ENCODE measurements at places on chromosomes 1 and 21. TPM values are rescaled to one million over a fixed set of nuclear protein-coding genes. Genes with fewer than 3 reads are reported as not detected.

GRCh38 chr1:167638064-167638463, 8.0 kb downstream of the RCSD1 start:
- H3K27ac ChIP-seq, result no peak overlapping the region
- DNase-seq, result no peak
- H3K4me1 ChIP-seq, result no peaks in the 10 kb centered on the region
- H3K36me3 ChIP-seq, result no peaks in the 10 kb centered on the region
- peaks cover 9% of the 10 kb centered on the region for H3K27me3 ChIP-seq

DNA sequence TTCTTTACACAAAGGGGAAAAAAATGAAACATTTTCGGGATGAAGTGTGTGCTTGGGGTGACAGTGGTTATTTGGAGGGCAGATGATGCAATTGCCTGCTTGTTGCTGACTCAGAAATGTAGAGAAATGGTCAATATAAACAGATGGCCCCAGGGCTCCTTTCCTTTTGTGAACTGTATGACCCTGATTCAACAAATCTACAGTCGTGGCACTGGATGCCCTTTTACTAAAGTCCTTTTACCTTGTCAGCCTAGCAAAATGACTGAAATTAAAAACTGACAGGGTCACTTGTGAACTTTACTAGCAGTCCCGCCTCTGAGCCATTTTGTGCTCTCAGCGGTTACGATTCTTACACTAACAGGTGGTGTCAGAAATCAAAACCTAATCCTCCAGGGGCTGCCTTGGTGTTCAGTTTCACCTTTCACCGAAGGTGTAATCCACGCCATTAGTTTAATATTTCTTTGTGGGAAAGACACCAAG, 49.8 kb downstream of the GREM2 start:
- H3K27ac ChIP-seq, result no peak overlapping the region
- DNase-seq, result no peak
- no peaks in the 10 kb centered on the region for H3K36me3 ChIP-seq
- no peaks in the 10 kb centered on the region for H3K4me1 ChIP-seq

- no peak for DNase-seq
- H3K27ac ChIP-seq, result no peak overlapping the region
- no peaks in the 10 kb centered on the region for H3K36me3 ChIP-seq
- no peaks in the 10 kb centered on the region for H3K4me1 ChIP-seq
Measured at GRCh38 chr1:234997201-234997895, 131.3 kb downstream of the TOMM20 start.

GRCh38 chr1:10033359-10033845, 644 bp downstream of the UBE4B start:
- no peaks in the 10 kb centered on the region for H3K36me3 ChIP-seq
- H3K4me1 ChIP-seq, result no peaks in the 10 kb centered on the region
- H3K27ac ChIP-seq, result peak overlapping the region; percentile 89
- no peak for DNase-seq
- H3K4me3 ChIP-seq, result peak overlapping the region; percentile 99

DNA sequence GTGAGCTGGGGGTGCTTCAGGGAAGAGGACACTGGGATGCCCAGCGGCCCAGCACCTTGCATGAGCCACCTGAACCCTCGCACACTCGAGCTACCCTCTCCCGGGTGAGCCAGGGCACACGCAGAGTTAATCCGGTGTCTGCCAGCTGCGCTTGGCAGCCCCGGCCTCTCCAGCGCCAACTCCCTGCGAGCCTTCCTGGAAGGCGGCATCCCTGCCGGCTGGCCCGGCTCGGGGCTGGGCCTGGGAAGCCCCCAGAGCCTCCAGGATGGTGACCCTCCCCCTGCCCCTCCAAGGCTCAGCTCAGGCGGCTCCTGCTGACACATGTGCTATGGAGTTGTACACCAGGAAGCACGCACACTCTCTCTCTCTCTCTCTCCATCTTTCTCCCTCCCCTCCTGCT, 48.7 kb downstream of the RAP1GAP start:
- no peaks in the 10 kb centered on the region for H3K36me3 ChIP-seq
- DNase-seq, result no peak
- H3K27ac ChIP-seq, result no peak overlapping the region
- H3K4me1 ChIP-seq, result no peaks in the 10 kb centered on the region
- H3K4me3 ChIP-seq, result no peak overlapping the region

- H3K27ac ChIP-seq, result no peak overlapping the region
- no peaks in the 10 kb centered on the region for H3K27me3 ChIP-seq
- H3K36me3 ChIP-seq, result no peaks in the 10 kb centered on the region
- no peak overlapping the region for H3K4me3 ChIP-seq
- no peaks in the 10 kb centered on the region for H3K4me1 ChIP-seq
- DNase-seq, result no peak
Measured at GRCh38 chr1:97334454-97334853, 586.4 kb downstream of the DPYD start.

- no peak for DNase-seq
- no peaks in the 10 kb centered on the region for H3K27me3 ChIP-seq
- H3K4me3 ChIP-seq, result no peak overlapping the region
- no peaks in the 10 kb centered on the region for H3K4me1 ChIP-seq
Measured at GRCh38 chr1:215114154-215114933, 31.8 kb downstream of the KCNK2 start.

DNA sequence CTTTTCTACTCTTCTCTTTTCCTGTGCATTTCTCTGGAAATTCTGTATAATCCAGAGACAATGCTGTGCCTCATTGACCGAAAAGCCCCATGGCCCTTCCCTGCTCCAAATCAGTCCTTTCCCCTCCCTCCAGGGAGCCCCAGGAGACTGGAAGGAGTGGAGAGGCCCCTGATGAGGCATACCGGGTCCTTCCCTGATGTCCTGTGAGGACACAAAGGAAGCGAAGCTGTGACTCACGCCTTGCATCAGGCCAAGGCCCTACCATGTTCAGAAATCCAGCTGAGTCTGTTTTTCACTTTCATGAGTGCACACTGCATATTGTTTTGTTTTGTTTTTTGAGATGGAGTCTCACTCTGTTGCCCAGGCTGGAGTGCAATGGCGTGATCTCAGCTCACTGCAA, 38.7 kb upstream of the BECN2 start:
- no peak overlapping the region for H3K4me3 ChIP-seq
- H3K27ac ChIP-seq, result no peak overlapping the region
- DNase-seq, result no peak
- H3K4me1 ChIP-seq, result no peaks in the 10 kb centered on the region

DNA sequence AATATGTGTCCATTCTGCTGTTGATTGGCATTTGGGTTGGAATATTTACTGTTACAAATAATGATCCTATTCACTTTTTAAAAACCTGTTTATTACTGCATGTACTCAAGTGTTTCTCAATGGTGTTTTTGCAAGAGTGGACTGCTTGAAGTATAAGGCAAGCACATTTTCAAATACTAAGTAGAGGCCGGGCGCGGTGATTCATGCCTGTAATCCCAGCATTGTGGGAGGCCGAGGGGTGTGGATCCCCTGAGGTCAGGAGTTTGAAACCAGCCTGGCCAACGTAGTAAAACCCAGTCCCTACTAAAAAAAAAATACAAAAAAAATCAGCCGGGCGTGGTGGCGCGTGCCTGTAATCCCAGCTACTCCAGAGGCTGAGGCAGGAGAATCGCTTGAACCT, 276.9 kb upstream of the ADGRL4 start:
- H3K4me1 ChIP-seq, result no peaks in the 10 kb centered on the region
- no peak overlapping the region for H3K4me3 ChIP-seq
- no peak for DNase-seq

GRCh38 chr21:16770266-16770665, 742.6 kb upstream of the CXADR start:
- no peaks in the 10 kb centered on the region for H3K36me3 ChIP-seq
- no peak for DNase-seq
- H3K4me1 ChIP-seq, result no peaks in the 10 kb centered on the region
- no peak overlapping the region for H3K4me3 ChIP-seq
- H3K27me3 ChIP-seq, result no peaks in the 10 kb centered on the region
- no peak overlapping the region for H3K27ac ChIP-seq

- H3K36me3 ChIP-seq, result peaks cover 2% of the 10 kb centered on the region
- peak within 1 kb of the TSS; percentile 92 for H3K4me3 ChIP-seq
- peaks cover 6% of the 10 kb centered on the region for H3K4me1 ChIP-seq
- H3K27me3 ChIP-seq, result no peaks in the 10 kb centered on the region
- DNase-seq, result no peak
Measured at GRCh38 chr1:155002464-155003226, at the start of gene ZBTB7B. Gene ZBTB7B, plus strand, starts transcription at chr1:155002802. Its CDS starts 11,859 bp downstream, at chr1:155014661.

DNA sequence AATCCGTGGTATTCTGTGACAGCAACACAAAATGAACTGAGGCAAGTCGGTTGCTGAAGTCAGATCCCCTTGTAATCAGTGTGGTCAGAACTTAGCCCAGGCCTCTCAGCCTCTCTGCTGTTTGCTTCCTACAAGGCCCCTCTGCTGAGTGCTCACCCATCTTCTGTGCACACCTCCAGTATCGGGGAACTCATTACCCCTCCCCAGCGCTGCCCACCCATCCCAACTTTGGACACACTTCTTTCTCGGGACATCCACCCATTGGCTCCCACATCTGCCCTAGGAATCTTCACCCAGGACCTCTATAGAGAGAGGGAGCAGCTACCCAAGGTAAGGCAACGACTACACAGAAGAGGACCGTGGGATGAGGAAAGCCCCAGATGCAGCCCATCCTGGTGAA, 217.5 kb downstream of the MATN1 start:
- H3K4me1 ChIP-seq, result no peaks in the 10 kb centered on the region
- H3K4me3 ChIP-seq, result no peak overlapping the region
- H3K27ac ChIP-seq, result no peak overlapping the region
- H3K36me3 ChIP-seq, result no peaks in the 10 kb centered on the region
- DNase-seq, result no peak

DNA sequence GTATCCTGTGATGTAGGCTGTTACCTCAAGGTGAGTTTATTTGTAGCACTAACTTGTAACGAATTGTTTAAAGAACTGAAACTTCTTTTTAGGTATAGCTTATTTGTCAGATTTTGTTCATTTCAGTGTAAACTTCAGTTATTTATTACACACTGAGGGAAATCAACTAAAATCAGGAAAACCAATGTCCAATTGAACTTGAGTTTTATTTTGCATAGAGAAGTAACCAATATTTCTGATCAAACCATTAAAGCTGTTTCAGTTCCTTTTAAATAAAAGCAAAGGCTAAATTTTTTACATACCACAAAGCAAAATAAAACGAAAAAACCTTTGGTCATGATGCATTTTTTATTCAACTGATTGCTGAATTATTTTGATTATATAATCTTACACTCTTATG, 103.6 kb downstream of the CAMTA1 start:
- H3K36me3 ChIP-seq, result no peaks in the 10 kb centered on the region
- H3K4me1 ChIP-seq, result no peaks in the 10 kb centered on the region
- H3K27me3 ChIP-seq, result no peaks in the 10 kb centered on the region
- DNase-seq, result no peak
- H3K27ac ChIP-seq, result no peak overlapping the region
- no peak overlapping the region for H3K4me3 ChIP-seq

GRCh38 chr1:113768916-113769600, 9.8 kb upstream of the PHTF1 start:
- H3K4me1 ChIP-seq, result peaks cover 2% of the 10 kb centered on the region
- DNase-seq, result no peak
- peaks cover 6% of the 10 kb centered on the region for H3K36me3 ChIP-seq

DNA sequence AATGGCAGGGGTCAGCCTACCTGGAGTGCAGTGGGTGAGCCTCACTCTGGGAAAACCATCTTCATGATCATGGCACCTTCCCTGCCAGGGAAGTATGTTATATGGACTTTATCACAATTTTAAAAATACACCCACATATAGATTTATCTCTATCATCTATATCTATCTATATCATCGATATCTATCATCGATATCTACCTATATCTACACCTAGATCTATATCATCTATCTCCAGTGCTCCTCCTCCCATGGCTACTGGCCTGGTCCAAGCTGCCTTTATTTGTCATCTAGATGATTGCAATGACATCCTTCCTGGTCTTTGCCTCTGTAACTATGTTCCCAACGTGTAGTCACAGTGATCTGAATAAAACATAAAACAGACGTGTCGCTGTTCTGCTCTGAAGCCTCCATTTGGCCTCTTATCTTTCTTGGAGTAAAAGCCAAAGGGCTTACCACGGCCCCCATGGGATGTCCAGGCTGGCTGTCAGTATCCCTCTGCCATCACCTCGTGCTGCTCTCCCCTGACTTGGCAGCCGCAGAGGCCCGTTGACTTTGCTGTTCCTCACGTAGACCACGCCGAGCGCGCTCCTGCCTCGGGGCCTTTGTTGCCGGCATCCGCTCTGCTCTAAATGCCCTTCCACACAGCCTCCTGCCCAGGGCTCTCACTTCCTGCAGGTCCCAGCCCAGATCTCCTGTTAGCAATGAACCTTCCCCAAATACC, 20.6 kb upstream of the KIF26B start:
- H3K36me3 ChIP-seq, result no peaks in the 10 kb centered on the region
- H3K4me3 ChIP-seq, result no peak overlapping the region
- H3K4me1 ChIP-seq, result no peaks in the 10 kb centered on the region
- H3K27me3 ChIP-seq, result no peaks in the 10 kb centered on the region

DNA sequence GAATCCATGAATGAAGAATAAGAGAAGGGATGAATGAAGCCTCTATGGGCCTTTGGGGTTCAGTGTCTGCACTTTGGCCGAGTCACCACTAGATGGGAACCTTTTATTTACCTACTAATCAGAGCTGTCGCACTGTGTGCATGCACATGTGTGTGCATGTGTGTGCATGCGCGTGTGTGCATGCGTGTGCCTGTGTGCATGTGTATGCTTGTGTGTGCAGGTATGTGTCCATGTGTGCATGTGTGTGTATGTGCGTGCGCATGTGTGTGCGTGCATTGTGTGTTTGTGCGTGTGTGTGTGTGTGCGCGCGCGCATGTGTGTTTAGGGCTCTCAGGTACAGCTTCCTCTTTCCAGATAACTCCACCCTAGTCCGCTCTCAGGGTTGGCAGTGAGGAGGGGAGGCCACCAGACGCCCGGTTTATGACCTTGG, 20.4 kb upstream of the UBXN10 start:
- H3K4me3 ChIP-seq, result no peak overlapping the region
- H3K27me3 ChIP-seq, result no peaks in the 10 kb centered on the region
- H3K27ac ChIP-seq, result no peak overlapping the region
- no peaks in the 10 kb centered on the region for H3K36me3 ChIP-seq

- no peak for DNase-seq
- no peaks in the 10 kb centered on the region for H3K27me3 ChIP-seq
- peaks cover 3% of the 10 kb centered on the region for H3K4me1 ChIP-seq
- H3K4me3 ChIP-seq, result no peak overlapping the region
- H3K27ac ChIP-seq, result no peak overlapping the region
Measured at GRCh38 chr1:185917646-185918045, 183.5 kb downstream of the HMCN1 start.

DNA sequence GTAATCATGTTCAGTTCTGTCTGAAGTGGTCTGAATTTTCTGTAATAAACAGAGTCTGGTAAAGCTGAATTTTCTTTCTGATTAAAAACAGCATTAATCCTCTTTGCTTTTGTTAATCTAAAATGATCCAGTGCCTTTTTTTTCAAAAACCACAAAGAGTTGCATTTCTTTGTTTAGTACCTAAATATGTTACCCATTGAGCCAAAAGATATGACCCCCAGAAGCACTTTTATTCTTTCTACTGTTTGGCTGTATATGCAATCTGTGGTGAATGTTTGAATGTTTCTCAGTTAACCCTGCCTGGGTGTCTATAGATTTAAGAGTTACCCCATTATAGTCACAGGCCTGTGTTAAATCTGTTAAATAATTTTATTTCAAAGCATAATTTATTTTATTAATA, 394.8 kb downstream of the PTPRC start:
- no peaks in the 10 kb centered on the region for H3K4me1 ChIP-seq
- H3K27me3 ChIP-seq, result no peaks in the 10 kb centered on the region
- no peak overlapping the region for H3K27ac ChIP-seq
- no peak overlapping the region for H3K4me3 ChIP-seq
- DNase-seq, result no peak

GLMN gene
- total RNA-seq, result 25.0 TPM

DMRTB1 gene
- 0.35 TPM for total RNA-seq

AMIGO1 gene
- total RNA-seq, result 2.7 TPM
